ENCODE measurements at places on chromosomes 1 and 21.

DNA sequence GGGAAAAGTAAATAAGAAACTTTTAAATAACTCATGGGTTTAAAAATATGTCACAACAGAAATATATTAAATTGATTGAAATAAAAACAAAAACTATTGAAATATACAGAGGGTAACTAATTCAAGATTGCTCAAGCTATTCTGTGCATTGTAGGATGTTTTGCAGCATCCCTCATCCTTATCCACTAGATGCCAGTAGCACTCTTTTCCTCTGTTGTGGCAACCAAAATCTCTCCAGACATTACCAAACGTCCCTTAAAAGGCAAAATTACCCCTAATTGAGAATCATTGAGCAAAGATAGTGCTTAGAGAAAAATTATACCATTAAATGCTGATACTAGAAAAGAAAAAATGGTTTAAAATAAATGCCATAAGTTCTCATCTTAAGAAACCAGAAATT, 682.6 kb downstream of the RWDD3 start:
- peak; percentile 26 for DNase-seq

GRCh38 chr1:18344755-18345154, 136.0 kb upstream of the KLHDC7A start:
- no peak for DNase-seq

- DNase-seq = no peak
Observed at GRCh38 chr1:19178734-19179398, 31.2 kb downstream of the UBR4 start.

GRCh38 chr1:165216254-165216653, 140.3 kb downstream of the LMX1A start:
- DNase-seq = no peak

Data from fibroblast of skin of scalp (primary cell).